ENCODE measurements at places on chromosomes 3 and 15. TPM values are rescaled to one million over a fixed set of nuclear protein-coding genes. Genes with fewer than 3 reads are reported as not detected.

CEP19 gene
- total RNA-seq, result 2.7 TPM

MAGI1 gene
- total RNA-seq, result 16.9 TPM

CKMT1A gene
- not detected for total RNA-seq

RABL3 gene
- total RNA-seq, result 19.7 TPM

CYP1A2 gene
- total RNA-seq, result not detected

CACNA2D3 gene
- total RNA-seq, result 0.15 TPM

SRGAP3 gene
- total RNA-seq, result not detected

GRCh38 chr3:53111822-53112221 lies 18.4 kb downstream of the RFT1 start:
- no peak for DNase-seq
- H3K4me3 ChIP-seq, result no peak overlapping the region
- no peak overlapping the region for H3K27ac ChIP-seq
- H3K36me3 ChIP-seq, result peaks cover 5% of the 10 kb centered on the region

GRCh38 chr15:42163947-42164550 lies 7.6 kb upstream of the PLA2G4F start:
- H3K36me3 ChIP-seq, result peaks cover 43% of the 10 kb centered on the region
- H3K27ac ChIP-seq, result no peak overlapping the region
- no peaks in the 10 kb centered on the region for H3K27me3 ChIP-seq
- no peaks in the 10 kb centered on the region for H3K4me1 ChIP-seq

DNA sequence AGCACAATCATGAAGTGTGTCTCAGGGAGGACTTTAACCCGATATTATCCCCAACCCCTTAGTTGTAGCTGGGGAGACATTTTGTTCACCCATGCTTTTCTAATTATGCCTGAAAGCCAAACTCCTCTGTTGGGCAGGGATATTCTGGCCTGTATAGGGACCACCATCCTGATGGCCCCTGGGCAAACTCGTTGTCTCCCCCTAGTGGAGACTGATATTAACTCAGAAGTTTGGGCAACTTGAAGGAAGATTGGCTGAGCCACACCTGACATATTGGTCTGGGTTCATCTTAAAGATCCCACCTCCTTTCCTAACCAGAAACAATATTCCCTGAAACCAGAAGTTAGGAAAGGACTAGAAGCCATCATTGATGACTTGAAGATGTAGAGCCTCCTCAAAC lies 42.3 kb downstream of the TM4SF18 start:
- no peak for DNase-seq
- no peaks in the 10 kb centered on the region for H3K36me3 ChIP-seq
- H3K4me3 ChIP-seq, result no peak overlapping the region
- H3K27ac ChIP-seq, result no peak overlapping the region
- no peaks in the 10 kb centered on the region for H3K4me1 ChIP-seq

DNA sequence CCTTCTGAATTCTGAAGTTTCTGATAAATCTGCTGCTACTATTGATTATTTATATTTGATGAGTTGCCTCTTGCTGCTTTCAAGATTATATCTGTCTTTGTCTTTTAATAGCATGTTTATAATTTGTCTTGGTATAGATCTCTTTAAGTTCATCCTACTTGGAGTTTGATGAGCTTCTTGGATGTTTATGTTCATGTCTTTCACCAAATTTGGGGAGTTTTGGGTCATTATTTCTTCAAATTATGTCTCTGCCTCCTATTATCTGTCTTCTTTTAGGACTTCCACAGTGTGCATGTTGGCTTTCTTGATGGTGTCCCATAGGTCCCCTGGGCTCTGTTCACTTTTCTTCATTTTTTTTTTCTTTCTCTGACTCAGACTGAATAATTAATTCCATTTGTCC lies 32.3 kb upstream of the EDEM1 start:
- no peak overlapping the region for H3K4me3 ChIP-seq
- H3K27ac ChIP-seq, result no peak overlapping the region
- H3K27me3 ChIP-seq, result no peaks in the 10 kb centered on the region
- no peaks in the 10 kb centered on the region for H3K4me1 ChIP-seq
- no peak for DNase-seq

DNA sequence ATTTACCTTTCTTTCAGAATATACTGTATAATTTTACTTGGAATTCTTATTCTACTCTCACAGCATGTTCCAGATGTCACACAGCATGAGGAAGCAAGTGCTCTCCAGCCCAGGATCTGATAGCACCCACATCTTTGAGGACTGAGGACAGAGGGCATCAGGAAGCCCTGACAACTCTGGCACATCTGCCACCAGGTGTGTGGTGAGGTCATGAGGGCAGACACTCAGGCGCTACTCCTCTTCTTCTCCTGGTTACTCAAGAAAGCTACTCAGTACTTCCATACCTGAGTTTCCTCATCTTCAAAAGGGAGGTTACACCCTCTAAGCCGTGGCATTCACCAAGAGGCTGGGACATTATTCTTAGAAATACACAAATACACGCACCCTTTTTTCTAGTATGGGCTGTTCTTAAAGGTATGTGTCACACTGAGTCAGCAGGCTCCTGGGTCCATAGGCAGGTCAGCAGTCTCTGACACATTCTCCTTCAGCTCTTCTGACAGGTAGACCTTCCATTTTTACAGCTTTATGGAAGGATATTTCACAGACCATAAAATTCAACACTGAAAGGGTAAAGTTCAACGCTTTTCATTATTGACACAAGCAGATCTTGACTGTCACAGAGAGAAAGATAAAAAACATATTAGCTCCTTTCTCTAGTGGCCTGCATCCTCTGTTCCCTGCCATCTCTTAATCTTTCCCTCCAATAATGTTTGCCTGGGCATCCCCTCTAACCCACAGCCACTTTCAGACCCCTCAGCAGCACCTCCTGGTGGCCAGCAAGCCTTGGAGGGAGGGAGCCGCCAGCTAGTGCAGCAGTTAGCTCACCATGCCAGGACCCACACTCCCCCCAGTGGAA lies 103.2 kb upstream of the TJP1 start:
- DNase-seq, result peak; percentile 82
- no peak overlapping the region for H3K4me3 ChIP-seq
- no peaks in the 10 kb centered on the region for H3K36me3 ChIP-seq
- H3K4me1 ChIP-seq, result peaks cover 3% of the 10 kb centered on the region

GRCh38 chr3:76024640-76025039 lies 239.3 kb upstream of the ZNF717 start:
- H3K27ac ChIP-seq, result no peak overlapping the region
- no peaks in the 10 kb centered on the region for H3K36me3 ChIP-seq
- H3K4me3 ChIP-seq, result no peak overlapping the region
- no peak for DNase-seq
- no peaks in the 10 kb centered on the region for H3K4me1 ChIP-seq
- H3K27me3 ChIP-seq, result no peaks in the 10 kb centered on the region

GRCh38 chr3:64431526-64432091 lies 206.3 kb upstream of the PRICKLE2 start:
- no peaks in the 10 kb centered on the region for H3K36me3 ChIP-seq
- no peak overlapping the region for H3K4me3 ChIP-seq
- no peak overlapping the region for H3K27ac ChIP-seq
- no peaks in the 10 kb centered on the region for H3K4me1 ChIP-seq

DNA sequence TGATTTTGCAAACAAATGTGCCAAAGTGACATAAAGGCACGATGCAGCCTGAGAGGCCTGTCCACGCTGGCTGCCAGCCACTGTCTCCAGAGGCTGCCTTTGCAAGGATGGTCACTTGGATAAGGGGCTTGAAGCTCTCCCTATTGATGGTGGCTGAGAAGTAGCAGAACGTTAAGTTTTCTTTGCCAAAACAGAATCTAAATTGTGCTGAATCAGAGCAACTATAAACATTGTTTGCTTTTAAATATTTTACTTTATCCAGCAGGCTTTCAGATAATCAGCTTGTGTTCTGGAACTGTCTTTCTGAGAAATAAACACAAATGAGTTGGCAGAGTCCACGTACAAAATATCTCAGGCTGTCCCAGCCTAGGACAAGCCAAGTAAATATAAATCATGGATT lies 23.8 kb upstream of the CNBP start:
- no peak overlapping the region for H3K4me3 ChIP-seq
- no peaks in the 10 kb centered on the region for H3K27me3 ChIP-seq
- H3K36me3 ChIP-seq, result no peaks in the 10 kb centered on the region
- peaks cover 8% of the 10 kb centered on the region for H3K4me1 ChIP-seq
- DNase-seq, result no peak
- no peak overlapping the region for H3K27ac ChIP-seq

DNA sequence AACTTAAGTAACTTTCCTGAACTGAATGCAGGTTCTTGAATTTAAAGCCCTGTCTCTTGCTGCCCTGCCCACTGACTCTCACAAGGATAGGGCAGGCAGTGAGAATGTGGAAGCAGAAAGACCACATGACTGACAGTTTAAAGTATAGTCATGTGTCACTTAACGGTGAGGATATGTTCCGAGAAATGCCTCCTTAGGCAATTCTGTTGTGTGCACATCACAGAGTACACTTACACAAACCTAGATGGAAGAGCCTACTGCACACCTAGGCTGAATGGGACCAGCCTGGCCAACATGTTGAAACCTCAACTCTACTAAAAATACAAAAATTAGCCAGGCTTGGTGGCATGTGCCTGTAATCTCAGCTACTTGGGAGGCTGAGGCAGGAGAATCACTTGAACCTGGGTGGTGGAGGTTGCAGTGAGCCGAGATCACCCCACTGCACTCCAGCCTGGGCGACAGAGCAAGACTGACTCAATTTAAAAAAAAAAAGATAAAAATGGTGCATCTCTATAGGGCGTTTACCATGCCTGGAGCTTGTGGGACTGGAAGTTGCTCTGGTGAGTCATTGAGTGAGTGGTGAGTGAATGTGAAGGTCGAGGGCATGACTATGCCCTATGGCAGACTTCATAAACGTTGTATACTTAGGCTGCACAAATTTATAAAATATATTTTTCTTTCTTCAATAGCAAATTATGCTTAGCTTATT lies 18.9 kb upstream of the COPG1 start:
- H3K4me1 ChIP-seq, result no peaks in the 10 kb centered on the region
- no peaks in the 10 kb centered on the region for H3K36me3 ChIP-seq
- no peak for DNase-seq
- no peak overlapping the region for H3K27ac ChIP-seq

DNA sequence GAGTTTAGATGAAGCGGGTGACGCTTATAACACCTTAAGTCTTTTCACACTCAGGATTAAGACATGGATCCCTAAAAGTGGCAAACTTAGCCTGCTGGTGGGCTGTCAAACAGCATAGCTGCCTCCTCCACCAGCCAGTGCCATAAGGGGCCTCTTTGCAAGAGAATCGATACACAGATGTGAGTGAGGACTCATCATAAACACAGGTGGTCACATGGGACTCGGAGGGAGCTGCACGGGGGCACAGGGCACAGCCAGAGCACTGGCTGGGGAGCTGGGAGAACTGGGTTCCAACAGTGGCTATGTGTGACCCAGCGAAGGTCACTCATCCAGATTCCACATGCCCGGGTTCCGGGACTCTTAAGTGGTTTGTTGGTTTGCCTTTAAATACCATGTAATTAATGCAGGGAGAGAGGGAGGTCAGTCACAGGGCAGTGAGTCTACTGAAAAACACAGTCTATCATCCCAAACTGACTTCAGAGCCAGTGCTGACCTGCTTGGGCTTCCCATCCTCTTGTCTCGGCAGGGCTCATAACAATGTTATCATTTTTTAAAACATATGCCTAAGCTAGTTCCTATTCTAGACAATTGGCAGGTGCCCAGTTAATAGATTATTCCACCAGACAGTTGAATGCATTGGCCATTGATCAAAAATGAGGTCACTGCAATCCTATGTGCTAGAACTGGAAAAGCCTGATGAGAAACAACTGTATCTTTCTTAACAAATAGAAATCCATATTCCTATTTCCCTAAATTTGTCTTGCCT lies 51.8 kb downstream of the SLC12A8 start:
- no peak overlapping the region for H3K4me3 ChIP-seq
- H3K27me3 ChIP-seq, result no peaks in the 10 kb centered on the region
- DNase-seq, result no peak
- peaks cover 12% of the 10 kb centered on the region for H3K4me1 ChIP-seq
- no peaks in the 10 kb centered on the region for H3K36me3 ChIP-seq

DNA sequence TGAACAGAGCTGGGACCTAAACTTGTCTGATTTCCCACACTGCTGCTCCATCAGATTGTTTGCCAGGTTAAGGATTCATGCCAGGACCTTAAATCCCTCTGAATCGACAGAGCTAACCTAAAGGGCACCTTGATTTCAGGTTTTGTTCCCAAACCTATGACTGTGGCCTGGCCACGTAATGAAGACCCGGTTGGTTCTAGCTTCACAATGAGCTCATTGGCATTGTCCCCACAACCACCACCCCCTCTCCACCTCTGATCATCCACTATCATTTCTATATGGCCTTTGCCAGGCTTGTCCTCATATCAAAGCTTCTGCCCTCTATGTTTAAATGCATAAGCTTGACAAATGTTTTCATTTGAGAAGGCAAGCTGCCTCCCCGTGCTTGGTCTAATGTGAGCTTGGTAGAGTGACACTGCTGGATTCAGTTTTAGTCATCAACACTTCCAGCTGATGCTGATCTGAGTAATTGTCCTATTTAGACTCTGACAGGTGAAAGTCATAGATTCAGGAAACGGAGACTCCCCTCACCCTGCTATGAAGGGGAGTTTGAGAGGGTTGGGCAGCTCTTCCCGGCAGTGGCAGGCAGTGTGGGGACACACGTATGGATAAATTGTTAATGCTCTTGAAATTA lies 407.1 kb upstream of the CFAP20DC start:
- no peak for DNase-seq
- no peaks in the 10 kb centered on the region for H3K27me3 ChIP-seq
- no peaks in the 10 kb centered on the region for H3K36me3 ChIP-seq
- H3K4me3 ChIP-seq, result no peak overlapping the region

GRCh38 chr3:38713121-38713520 lies 63.6 kb upstream of the SCN5A start:
- DNase-seq, result no peak
- H3K27ac ChIP-seq, result no peak overlapping the region
- H3K36me3 ChIP-seq, result no peaks in the 10 kb centered on the region
- H3K27me3 ChIP-seq, result no peaks in the 10 kb centered on the region
- H3K4me1 ChIP-seq, result no peaks in the 10 kb centered on the region

GRCh38 chr3:129161860-129162271 lies 1.0 kb upstream of the ISY1 start:
- peak overlapping the region; percentile 91 for H3K27ac ChIP-seq
- no peaks in the 10 kb centered on the region for H3K27me3 ChIP-seq
- H3K36me3 ChIP-seq, result peaks cover 20% of the 10 kb centered on the region

DNA sequence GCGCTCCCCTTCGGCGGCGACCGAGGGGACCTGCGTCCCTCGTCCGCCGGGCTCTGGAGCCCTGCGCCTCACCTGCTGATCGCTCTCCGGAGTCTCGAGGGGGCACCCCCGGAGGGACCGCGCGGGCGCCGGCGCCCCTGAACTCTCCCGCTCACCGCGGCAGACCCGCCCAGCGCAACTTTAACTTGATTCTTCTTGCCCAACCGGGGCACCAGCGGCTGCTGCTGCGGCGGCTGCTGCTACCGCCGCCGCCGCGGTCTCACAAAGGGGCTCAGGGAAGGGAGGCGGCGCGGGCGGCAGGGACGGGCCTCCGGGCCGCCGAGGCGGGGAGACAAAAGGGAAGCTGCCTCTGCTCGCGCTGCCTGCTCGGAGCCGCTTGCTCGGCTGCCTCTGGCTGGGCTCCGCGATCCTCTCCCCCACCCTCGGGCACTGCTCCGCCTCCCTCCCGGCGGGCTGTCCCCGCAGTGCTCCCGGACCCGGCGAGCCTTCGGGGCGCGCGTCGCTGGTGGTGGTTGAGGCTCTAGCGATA lies at the start of gene PPM1L:
Gene PPM1L (plus strand): TSS at position 456 of the 529 bp plus-strand sequence.
- peak within 1 kb of the TSS; percentile 83 for H3K27ac ChIP-seq
- no peaks in the 10 kb centered on the region for H3K4me1 ChIP-seq
- no peaks in the 10 kb centered on the region for H3K36me3 ChIP-seq
- peak within 1 kb of the TSS; percentile 69 for H3K4me3 ChIP-seq
- peak; percentile 63 for DNase-seq

Measured in SJCRH30 (cell line).